ENCODE measurements at places on chromosomes 3 and 15.

DNA sequence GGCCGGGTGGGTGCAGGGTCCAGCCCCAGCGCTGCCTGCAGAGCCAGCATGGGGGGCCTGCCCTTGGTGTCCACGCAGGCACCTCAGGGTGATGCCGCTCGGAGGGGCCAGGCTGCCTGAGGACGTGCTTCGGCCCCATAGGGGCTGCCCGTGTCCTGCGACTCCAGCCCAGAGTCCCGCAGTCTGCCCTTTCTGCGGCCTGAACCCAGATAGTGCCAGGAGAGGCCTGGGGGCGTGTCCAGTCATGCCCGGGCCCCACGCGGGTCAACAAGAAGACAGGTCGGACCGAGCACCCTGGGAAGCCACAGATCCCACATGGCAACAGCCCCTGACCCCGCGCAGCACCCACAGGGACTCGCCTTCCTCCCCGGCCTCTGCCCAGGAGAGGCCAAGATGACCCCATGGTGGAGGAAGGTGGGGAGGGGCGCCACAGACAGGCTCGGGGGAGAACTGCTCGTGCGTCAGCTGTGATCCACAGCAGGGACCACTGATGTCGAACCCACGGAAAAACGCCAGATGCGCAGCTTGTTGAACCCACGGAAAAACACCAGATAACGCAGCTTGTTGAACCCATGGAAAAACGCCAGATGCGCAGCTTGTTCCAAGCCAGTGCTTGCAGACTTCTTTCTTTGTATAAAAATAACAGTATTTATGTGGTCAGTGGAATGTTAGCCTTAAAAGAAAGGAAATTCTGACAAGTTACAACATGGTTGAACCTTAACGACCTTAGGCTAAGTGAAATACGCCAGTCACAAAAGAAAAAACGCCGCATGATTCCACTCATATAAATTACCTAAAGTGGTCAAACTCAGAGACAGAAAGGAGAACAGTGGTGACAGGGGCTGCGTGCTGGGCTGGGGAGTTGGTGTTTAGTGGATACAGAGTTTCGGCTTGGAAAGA is 28.5 kb downstream of the CYFIP1 start:
- no peak for DNase-seq

DNA sequence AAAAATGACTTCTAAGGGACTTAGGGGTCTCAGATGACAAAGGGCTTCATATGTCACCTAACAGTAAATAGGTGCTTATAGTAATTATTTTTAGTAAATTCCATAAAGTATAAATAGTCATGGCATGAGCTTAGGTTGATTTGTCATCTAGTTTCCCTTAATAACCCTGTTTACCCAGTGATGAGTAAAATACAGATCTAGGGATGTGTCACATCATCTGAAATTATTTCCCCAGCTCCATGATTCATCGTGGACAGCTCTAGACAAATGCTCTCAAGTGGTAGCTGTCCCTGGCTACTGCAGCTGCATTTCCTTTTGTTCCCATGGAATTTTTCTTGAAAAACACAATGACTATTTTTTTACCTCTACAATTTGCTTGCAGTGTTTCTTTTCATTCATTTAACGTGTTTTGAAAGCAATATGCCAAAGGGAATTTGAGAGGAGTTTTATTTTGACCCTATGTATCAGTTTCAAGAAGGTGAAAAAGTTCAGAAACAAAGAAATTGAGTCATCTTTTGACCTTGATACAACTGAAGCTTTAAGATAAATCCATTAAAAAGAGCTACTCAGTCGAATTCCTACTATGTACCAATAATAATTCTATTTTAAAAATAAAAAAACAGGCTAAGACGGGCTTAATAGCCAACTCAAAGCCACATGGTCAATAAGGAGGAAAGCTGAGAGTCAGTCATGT is 241.6 kb downstream of the KCNMB2 start:
- no peak for DNase-seq

DNA sequence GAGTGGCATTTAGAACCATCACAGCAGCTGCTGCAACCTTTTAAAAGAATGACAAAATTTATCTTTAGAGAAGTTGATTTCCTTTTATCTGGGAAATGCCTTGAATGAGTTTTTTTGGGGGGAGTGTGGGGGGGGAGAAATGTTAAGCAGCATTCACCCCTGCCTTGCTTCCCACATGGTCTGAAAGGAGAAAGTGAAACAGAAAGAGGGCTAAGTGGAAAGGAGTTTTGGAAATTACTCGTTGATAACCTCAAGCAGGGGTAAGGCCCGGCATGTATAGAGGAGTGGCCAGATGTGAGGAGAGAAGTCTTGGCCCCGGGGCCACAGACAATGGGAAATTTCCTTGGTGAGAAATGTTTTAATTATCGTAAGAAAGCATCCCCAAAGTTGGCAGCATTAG is 23.5 kb downstream of the B3GALNT1 start:
- DNase-seq: no peak

GRCh38 chr3:31502803-31503221 is 29.9 kb upstream of the STT3B start:
- no peak for DNase-seq

DNA sequence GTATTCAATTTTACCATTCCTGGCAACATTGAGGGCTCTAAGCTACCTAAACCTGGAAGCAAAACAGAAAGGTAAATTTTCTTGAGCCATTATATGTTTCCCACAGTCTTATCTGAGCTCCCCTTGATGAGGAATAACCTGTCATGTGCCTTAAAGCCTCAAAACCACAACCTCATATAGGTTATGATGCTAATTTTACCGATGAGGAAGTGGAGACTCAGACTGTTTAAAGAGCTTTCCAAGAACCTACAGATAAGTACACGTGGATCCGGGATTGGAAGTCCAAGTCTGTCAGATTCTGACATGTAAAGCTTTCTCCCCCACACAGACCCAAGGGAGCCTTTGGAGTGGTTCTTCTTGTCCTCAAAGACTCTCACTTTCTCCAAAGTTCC is 140.5 kb downstream of the SEMA6D start:
- no peak for DNase-seq

DNA sequence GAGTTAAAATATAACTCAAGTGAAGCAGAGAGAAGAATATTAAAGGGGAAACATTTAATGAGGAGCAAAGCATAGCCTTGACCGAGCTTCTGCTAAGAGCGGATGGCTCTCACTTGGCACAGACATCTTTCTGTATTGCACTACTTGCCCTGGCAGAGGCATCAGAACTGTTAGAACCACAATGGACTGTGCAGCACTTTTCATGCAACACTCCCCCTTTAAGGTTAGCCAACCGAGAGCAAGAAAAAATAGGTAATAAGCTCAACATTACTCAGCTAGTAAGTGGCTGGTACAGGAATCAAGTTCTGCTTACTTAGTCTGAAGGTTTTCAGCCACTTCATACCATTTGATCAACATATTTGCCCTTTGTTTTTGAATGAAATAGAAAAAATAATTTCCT is 33.7 kb downstream of the CRTC3 start:
- no peak for DNase-seq

- no peak for DNase-seq
Observed at GRCh38 chr3:38477839-38478450, 18.2 kb upstream of the EXOG start.

- peak; percentile 19 for DNase-seq
Observed at GRCh38 chr15:42056934-42057798, 36.3 kb upstream of the PLA2G4E start.

- no peak for DNase-seq
Observed at GRCh38 chr3:82186017-82186416, 424.6 kb upstream of the GBE1 start.
